Stimulated activated CD4-positive, alpha-beta T cell treated with anti-CD3 and anti-CD28 coated beads, Interleukin-1b, Interleukin-23, amount 100 ng/mL, for 4 hours (primary cell): ENCODE measurements at places on chromosomes 2 and 18.

- DNase-seq, result no peak
Measured at GRCh38 chr2:235554385-235554784, 60.5 kb downstream of the AGAP1 start.

DNA sequence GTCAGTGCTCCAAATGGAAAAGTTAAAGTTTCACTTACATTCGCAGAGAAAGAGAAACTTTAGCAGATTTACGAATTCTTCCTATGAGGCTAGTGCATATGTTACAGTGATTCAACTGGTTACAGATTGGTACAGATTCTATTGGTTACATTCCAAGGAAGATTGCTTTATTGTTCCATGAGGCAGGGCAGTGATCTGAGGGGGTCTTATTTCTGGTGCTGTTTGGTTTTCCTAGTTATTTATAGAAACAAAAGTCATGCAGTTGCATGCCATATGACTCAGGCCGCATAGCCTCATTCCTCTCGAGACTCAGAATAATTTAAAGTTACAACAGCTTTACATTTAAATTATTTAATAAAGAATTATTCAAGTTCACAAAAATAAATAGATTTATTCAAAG lies 385.4 kb upstream of the SYT4 start:
- no peak for DNase-seq

DNA sequence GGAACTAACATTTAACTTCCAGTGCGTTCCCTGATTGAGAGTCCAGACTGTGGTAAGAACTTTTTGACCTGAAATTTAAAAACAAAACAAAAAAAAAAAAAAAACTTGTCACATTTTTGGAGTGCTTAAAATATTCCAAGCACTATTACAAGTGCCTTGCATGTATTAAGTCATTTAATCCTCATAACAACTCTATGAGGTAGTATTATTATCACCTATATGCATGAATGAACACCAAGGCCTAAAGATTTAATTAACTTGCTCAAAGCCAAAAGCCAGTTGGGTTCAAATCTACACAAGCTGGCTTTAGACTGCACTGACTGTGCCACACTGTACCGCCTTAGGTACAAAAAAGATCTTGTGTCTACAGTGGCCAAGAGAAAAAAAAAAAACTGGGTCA lies 35.2 kb downstream of the METTL4 start:
- no peak for DNase-seq

- no peak for DNase-seq
Measured at GRCh38 chr2:102977426-102978090, 215.7 kb downstream of the TMEM182 start.

DNA sequence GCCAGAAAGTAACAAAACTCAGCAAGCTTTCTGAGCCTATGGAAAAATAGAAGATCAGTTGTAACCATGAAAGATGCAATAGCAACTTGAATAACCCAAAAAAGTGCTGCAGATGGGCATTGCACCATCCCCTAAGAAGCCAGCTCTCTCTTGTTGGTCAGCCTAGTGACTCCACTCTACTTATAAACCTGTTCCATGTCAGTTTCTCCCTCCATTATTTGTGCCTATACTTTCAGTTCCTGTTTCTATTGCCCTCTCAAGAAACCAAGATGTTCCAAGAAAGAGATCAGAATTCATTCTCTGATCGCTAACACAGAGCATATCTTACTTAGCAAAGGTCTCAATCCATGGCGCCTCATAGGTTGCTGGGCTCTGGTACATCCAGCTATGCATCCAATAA lies 170.3 kb upstream of the MAP2 start:
- no peak for DNase-seq

DNA sequence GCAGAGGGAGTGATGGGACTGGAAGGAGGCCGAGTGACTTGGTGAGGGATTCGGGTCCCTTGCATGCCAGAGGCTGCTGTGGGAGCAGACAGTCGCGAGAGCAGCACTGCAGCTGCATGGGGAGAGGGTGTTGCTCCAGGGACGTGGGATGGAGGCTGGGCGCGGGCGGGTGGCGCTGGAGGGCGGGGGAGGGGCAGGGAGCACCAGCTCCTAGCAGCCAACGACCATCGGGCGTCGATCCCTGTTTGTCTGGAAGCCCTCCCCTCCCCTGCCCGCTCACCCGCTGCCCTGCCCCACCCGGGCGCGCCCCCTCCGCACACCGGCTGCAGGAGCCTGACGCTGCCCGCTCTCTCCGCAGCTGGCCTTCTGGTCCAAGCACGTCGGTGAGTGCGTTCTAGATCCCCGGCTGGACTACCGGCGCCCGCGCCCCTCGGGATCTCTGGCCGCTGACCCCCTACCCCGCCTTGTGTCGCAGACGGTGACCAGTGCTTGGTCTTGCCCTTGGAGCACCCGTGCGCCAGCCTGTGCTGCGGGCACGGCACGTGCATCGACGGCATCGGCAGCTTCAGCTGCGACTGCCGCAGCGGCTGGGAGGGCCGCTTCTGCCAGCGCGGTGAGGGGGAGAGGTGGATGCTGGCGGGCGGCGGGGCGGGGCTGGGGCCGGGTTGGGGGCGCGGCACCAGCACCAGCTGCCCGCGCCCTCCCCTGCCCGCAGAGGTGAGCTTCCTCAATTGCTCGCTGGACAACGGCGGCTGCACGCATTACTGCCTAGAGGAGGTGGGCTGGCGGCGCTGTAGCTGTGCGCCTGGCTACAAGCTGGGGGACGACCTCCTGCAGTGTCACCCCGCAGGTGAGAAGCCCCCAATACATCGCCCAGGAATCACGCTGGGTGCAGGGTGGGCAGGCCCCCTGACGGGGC lies 4.6 kb downstream of the PROC start:
- no peak for DNase-seq

DNA sequence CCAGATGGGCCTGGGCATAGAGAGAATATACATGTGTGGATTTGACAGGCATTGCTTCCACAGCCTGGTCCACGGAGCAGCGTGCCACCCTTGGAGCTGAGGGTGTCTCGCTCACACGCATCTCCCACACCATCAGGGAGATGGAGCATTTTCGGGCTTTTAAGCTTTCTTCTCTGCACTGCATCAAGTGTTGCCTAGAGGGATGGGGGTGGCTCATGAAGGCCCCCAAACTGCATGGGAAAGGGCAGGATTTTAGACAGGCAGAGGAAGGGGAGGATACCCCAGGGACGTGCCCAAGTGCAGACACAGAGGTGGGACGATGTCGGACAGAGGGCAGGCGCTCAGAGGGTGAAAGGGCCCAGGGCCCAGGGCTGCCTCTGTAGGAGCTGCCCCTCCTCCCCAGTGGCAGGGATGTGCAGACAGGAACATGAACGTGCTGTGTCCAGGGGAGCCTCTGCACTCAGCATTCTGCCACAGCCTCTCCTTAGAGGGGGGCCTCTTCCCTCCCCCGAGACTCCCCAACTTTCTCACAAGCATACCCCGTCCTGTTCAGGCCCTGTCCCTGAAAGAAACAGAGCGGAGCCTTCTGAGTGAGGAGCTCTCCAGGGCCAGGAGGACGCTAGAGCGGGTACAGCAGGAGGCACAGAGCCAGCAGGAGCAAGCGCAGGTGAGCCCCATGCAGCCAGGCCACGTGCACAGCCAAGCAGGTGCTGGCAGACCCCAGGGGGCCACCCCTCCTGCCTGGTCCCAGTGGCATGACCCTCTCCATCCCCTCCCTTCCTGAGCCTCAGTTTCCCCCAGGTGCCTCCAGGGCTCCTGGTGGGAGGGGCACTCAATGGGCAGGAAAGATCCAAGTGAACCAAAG lies 42.9 kb upstream of the SNED1 start:
- DNase-seq, result no peak

GRCh38 chr2:130349174-130349573 lies 6.5 kb downstream of the IMP4 start:
- DNase-seq, result no peak

GRCh38 chr2:221731432-221732145 lies 159.5 kb upstream of the EPHA4 start:
- DNase-seq, result no peak

- no peak for DNase-seq
Measured at GRCh38 chr18:64185987-64186386, 37.1 kb upstream of the LINC00305 start.

- DNase-seq, result no peak
Measured at GRCh38 chr2:17680119-17680518, 73.5 kb downstream of the SMC6 start.

- no peak for DNase-seq
Measured at GRCh38 chr18:61833387-61833786, 59.4 kb downstream of the RNF152 start.

DNA sequence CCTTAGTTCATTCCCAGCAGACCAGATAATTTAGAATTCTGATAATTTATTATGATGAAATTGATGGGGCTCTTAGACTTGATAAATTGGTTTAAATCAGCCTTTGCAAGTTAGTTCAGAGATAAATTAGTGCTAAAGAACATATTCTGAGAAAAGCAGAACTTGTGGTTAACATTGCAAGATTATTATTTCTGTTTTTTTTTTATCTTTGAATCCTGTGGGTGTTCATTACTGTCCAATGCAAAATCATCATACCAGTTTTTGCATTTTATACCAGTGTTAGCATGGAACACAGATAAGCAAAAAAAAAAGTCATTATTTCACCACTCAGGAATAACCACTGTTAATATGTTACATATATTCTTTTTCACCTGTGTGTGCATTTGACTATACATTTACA lies 9.1 kb downstream of the SEPTIN2 start:
- DNase-seq, result no peak

GRCh38 chr2:225114786-225115323 lies 72.6 kb upstream of the DOCK10 start:
- no peak for DNase-seq

DNA sequence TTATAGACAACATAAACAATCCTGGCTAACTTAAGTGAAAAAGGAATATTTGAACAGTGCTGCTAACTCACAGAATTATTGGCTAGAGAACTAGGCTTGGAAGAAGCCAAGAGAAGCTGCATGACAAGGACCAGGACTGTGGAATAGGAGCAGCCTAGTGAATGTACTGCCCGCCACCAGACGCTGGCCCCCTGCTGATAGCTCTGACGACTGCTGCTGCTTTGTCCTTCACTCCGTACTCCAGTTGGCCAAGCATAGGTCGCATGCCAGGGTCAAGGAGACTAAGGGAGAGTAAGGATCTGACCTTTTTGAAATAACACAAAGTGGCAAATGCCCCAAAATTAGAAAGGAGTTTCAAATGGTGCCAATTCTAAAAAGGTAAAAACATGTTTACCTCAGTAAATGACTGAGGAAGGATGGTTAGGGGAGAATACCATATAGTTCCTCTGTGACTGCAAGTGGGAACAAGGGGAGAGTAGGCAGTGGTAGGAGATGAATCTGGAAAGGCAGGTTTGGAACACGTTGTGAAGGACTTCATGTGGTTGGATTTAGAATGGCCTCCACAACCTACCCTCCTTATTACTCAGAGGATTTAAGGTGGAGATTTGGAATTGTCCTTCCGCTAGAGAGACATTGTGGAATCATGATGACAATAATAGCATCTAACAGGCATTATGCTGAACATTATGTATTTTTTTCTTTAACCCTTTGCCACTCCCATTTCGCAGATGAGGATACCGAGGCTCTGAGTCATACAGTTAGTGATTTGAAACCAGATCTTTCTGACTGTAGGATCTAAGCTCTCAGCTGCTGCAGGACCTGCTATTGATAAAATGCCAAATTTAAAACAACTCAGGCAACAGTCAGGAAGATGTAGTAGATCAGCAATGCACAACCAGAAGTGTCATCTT lies 19.5 kb downstream of the STRADB start:
- no peak for DNase-seq

GRCh38 chr2:215110918-215111317 lies 27.5 kb downstream of the ABCA12 start:
- no peak for DNase-seq

DNA sequence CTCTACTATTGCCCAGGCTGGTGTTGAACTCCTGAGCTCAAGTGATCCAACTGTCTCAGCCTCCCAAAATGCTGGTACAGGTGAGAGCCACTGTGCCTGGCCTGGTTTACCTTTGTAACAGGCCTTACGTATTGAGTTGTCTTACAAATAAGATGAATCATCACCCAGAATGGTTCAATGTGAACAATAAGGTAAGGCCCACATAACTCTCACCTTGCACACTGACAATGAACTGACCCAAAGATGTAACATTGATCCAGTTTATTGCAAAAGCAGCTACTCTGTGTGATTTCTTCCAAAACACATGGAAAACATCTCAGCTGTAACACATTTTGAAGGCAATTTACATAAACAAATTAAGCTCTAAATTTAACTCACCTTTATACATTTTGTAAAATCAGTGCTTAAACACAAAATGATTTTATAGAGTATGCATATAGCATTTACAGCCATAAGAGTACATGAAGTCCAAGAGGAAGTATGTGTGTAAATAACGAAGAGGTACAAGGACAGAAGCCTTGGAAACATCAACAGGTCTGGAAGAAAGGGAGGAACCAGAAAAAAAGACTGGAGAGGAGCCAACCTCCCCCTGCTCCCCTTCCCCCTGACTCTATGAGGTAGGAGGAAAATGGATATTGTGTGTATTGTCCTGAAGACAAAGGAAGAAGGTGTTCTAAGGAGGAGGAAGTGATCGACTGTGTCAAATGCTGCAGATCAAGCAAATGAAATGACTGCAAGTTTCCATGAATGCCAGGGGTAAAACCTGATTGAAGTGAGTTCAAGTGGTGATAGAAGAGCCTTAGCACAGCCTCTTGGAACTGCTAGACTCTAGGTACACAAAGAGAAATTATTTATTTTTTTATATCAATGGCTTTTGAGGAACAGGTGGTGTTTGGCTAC lies 5.6 kb upstream of the WDFY1 start:
- DNase-seq, result no peak

DNA sequence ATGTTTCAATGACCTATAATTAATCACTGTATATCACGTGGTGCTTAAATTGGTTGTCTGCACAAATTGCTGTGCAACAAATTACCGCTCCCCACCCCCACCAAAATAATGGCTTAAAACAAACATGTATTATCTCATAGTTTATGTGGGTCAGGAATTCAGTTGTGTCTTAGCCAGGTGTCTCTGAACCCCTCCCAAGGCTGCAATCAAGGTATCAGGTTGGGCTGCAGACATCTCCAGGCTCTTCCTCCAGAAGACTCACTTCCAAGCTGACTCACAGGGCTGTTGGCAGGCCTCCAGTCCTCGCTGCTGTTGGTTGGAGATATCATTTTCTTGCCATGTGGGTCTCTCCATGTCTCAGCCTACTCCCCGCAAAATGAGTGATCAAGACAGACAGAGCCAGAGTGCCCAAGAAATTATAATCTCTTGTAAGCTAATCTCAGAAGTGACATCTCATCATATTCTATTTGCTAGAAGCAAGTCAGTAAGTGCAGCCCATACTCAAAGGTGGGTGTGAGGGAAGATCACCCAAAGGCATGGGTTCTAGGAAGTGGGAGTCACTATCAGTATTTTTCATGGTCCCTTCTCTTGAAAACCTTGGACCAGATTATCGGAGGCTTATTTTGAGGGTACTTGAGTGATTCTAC lies 38.4 kb downstream of the SPC25 start:
- no peak for DNase-seq

DNA sequence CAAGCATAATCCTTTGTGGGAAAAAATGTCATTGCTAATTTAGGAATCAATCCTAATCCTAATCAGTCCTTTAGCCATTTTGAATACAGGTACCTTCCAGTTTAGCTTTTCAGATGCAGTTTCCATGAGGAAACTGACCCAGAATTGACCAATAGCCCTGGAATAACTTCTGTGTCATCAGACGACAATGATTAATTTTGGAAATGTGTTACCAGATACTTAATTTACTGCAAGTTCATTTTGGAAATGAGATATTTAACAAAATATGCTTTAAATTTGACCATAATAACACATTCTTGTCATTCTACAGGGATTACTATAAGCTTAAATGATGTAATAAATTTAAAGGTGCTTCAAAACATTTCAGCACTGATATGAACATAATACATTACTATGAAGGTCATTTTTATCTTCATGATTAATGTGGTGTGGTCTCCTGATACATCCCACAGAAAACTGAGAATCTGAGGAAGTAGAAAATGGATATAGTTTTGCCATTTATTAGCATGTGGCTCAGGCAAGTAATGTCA lies 129.8 kb upstream of the SH3BP4 start:
- no peak for DNase-seq
